WTC11 (cell line): ENCODE measurements at places on chromosomes 5 and 9. TPM values are rescaled to one million over a fixed set of nuclear protein-coding genes. Genes with fewer than 3 reads are reported as not detected.

DNA sequence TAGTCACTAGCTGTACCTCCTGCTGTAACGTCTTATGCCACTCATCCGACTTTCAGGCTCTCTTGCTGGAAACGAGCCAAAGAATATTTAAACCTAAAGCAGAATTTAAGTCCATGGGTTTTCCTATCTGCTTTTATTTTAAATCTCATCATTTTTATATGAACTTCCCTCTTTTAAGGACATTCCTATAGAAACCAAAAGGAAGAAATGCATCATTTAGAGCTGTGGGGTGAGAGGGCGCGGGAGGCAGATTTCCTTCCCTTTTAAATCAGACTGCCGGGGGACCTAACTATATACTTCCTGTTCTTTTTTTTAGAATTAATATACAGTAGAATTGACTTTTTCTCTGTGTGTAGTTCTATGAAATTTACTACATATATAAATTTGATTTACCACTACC, 468.8 kb downstream of the BNC2 start:
- H3K27ac ChIP-seq = no peak overlapping the region
- H3K36me3 ChIP-seq = no peaks in the 10 kb centered on the region
- no peaks in the 10 kb centered on the region for H3K27me3 ChIP-seq
- no peak for DNase-seq

DNA sequence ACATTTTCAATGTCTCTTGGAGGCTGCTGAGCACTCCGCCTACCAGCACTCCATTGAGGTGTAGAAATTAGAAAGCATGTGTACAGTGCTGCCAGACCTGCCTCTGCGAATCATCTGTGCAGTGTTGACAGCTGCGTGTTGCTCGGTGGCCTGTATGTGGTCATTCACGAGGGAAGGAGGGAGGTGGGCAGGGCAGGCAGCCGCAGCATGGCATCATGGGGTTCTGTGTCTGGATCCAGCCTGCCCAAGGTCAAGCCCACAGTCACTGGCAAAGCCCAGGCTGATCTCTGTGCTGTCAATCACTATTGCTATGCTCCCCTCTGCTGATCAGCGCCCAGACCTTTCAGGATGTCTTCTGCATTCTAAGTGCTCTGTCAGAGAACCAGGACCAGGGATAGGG, 8.0 kb upstream of the PDZD2 start:
- no peak overlapping the region for H3K27ac ChIP-seq
- no peak overlapping the region for H3K4me3 ChIP-seq
- no peaks in the 10 kb centered on the region for H3K27me3 ChIP-seq
- DNase-seq = no peak

- peaks cover 17% of the 10 kb centered on the region for H3K4me1 ChIP-seq
- no peak overlapping the region for H3K4me3 ChIP-seq
- no peak overlapping the region for H3K27ac ChIP-seq
- no peak for DNase-seq
- H3K36me3 ChIP-seq = peaks cover 50% of the 10 kb centered on the region
These were observed 62.4 kb downstream of the DROSHA start for GRCh38 chr5:31469466-31469865.

- DNase-seq = peak; percentile 74
- peaks cover 52% of the 10 kb centered on the region for H3K27me3 ChIP-seq
- H3K4me1 ChIP-seq = peaks cover 44% of the 10 kb centered on the region
- H3K36me3 ChIP-seq = no peaks in the 10 kb centered on the region
These were observed 23.4 kb downstream of the C9orf50 start for GRCh38 chr9:129597355-129598088.

DNA sequence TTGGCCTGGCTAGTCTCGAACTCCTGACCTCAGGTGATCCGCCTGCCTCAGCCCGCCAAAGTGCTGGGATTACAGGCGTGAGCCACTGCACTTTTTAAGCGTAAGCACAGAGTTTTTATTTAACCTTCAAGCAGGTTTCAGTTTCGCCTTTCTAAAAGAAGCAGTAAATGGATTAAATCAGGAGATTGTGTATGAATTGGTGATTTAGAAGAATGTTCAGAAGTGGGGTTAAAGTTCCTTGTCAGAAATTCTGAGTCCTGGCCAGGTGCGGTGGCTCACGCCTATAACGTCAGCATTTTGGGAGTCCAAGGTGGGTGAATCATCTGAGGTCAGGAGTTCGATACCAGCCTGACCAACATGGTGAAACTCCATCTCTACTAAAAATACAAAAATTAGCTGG, 12.2 kb downstream of the HSPA4 start:
- peaks cover 27% of the 10 kb centered on the region for H3K4me1 ChIP-seq
- peaks cover 44% of the 10 kb centered on the region for H3K36me3 ChIP-seq
- H3K27ac ChIP-seq = no peak overlapping the region
- DNase-seq = no peak

GRCh38 chr9:71655141-71655540, 113.2 kb downstream of the CEMIP2 start:
- no peaks in the 10 kb centered on the region for H3K4me1 ChIP-seq
- no peak overlapping the region for H3K4me3 ChIP-seq
- H3K36me3 ChIP-seq = no peaks in the 10 kb centered on the region

DNA sequence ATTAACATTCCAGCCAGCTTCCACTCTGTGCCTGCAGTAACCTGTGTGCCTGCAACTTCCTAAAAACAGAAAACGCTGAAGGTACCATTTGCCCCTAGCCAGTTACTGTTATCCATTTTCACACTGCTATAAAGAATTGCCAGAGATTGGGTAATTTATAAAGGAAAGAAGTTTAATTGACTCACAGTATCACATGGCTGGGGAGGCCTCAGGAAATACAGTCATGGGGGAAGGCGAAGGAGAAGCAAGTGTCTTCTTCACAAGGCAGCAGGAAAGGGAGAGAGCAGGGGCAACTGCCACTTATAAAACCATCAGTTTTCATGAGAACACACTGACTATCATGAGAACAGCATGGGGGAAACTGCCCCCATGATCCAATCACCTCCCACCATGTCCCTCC, 31.2 kb downstream of the PTCD2 start:
- H3K4me1 ChIP-seq = no peaks in the 10 kb centered on the region
- no peaks in the 10 kb centered on the region for H3K27me3 ChIP-seq
- H3K4me3 ChIP-seq = no peak overlapping the region
- no peak for DNase-seq
- peaks cover 3% of the 10 kb centered on the region for H3K36me3 ChIP-seq

GRCh38 chr9:80866576-80867227, 822.6 kb downstream of the TLE1 start:
- peaks cover 19% of the 10 kb centered on the region for H3K36me3 ChIP-seq
- no peaks in the 10 kb centered on the region for H3K27me3 ChIP-seq
- H3K4me1 ChIP-seq = no peaks in the 10 kb centered on the region

GRCh38 chr9:109775516-109775915, 4.5 kb upstream of the PALM2AKAP2 start:
- H3K36me3 ChIP-seq = no peaks in the 10 kb centered on the region
- DNase-seq = no peak
- no peak overlapping the region for H3K27ac ChIP-seq
- peaks cover 24% of the 10 kb centered on the region for H3K4me1 ChIP-seq
- peaks cover 30% of the 10 kb centered on the region for H3K27me3 ChIP-seq

GRCh38 chr9:127451858-127452656, 747 bp downstream of the LRSAM1 start:
- H3K4me3 ChIP-seq = peak overlapping the region; percentile 97
- peak overlapping the region; percentile 99 for H3K27ac ChIP-seq
- DNase-seq = peak; percentile 41
- peaks cover 54% of the 10 kb centered on the region for H3K36me3 ChIP-seq

- peaks cover 16% of the 10 kb centered on the region for H3K36me3 ChIP-seq
- H3K4me1 ChIP-seq = peaks cover 18% of the 10 kb centered on the region
- DNase-seq = no peak
- no peaks in the 10 kb centered on the region for H3K27me3 ChIP-seq
- no peak overlapping the region for H3K4me3 ChIP-seq
- H3K27ac ChIP-seq = no peak overlapping the region
These were observed 1137.8 kb downstream of the CDH18 start for GRCh38 chr5:18850216-18850615.

- H3K4me3 ChIP-seq = no peak overlapping the region
- no peaks in the 10 kb centered on the region for H3K27me3 ChIP-seq
- no peak overlapping the region for H3K27ac ChIP-seq
- no peaks in the 10 kb centered on the region for H3K36me3 ChIP-seq
These were observed 49.7 kb downstream of the ACTBL2 start for GRCh38 chr5:57432876-57433275.

DNA sequence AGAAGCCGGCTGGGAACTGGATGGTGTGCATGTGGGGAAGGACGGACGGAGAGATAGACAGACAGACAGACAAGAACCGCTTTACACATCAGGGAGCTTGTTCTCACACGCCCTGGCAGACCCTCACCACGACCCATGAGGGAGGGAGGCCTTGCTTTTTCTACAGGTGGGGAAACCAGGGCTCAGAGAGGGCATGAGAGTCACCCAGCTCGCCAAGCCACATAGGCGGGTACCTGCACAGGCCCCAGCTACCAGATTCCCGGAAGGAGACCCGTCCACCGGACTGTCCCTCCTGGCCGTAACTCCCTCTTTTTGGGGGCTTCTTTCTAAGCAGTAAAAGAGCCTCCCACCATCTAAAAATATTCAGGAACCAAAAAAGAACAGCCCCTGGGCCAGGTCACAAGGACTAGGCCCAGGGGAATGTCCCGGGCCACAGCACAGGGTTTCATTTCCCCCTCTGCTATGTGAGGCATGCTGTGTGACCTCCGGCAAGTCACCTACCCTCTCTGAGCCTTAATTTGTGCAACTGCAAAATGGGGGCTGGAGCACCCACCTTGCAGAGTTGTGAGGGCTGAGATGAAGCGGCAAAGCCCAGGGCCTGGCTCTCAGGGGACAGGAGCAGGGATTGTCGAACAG, 84.4 kb upstream of the SARDH start:
- peaks cover 47% of the 10 kb centered on the region for H3K4me1 ChIP-seq
- no peak for DNase-seq
- no peaks in the 10 kb centered on the region for H3K36me3 ChIP-seq
- no peak overlapping the region for H3K4me3 ChIP-seq
- no peaks in the 10 kb centered on the region for H3K27me3 ChIP-seq

DNA sequence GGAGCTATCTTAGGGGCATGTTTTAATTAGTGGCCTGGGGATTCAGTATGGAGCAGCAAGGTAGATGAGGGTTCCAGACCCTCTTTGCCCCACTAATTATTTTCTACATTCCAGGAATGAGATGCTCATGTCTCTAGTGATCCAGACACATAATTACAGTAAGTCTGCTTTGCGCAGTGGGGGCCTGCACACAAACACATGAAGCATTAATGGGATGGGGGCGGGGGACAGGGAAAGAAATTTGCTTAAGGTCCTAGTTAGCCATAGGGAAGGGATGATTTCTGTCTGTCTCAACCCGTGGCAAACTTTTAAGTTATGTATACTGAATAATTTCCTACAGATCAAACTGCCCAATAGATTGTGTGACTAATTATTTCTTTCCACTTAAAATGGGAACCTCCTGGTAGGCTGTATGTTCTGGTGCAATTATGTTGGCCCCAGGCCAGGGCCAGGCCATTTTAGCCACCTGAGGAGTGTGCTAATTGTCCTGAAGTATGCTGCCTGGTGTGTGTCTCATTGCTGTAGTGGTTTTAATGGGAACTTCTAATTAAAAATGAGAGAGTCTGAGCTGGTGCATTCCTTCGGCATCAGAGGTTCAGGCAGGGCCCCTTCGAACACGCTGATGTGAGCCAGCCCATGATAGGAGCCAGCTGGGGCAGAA, 134.4 kb downstream of the PTTG1 start:
- no peaks in the 10 kb centered on the region for H3K36me3 ChIP-seq
- H3K4me1 ChIP-seq = no peaks in the 10 kb centered on the region
- DNase-seq = no peak
- H3K27me3 ChIP-seq = no peaks in the 10 kb centered on the region

GRCh38 chr5:141490271-141490670, 1.4 kb downstream of the PCDHGC5 start:
- peaks cover 54% of the 10 kb centered on the region for H3K4me1 ChIP-seq
- no peak for DNase-seq
- H3K4me3 ChIP-seq = no peak overlapping the region
- no peak overlapping the region for H3K27ac ChIP-seq
- H3K27me3 ChIP-seq = peaks cover 73% of the 10 kb centered on the region
- peaks cover 16% of the 10 kb centered on the region for H3K36me3 ChIP-seq

DNA sequence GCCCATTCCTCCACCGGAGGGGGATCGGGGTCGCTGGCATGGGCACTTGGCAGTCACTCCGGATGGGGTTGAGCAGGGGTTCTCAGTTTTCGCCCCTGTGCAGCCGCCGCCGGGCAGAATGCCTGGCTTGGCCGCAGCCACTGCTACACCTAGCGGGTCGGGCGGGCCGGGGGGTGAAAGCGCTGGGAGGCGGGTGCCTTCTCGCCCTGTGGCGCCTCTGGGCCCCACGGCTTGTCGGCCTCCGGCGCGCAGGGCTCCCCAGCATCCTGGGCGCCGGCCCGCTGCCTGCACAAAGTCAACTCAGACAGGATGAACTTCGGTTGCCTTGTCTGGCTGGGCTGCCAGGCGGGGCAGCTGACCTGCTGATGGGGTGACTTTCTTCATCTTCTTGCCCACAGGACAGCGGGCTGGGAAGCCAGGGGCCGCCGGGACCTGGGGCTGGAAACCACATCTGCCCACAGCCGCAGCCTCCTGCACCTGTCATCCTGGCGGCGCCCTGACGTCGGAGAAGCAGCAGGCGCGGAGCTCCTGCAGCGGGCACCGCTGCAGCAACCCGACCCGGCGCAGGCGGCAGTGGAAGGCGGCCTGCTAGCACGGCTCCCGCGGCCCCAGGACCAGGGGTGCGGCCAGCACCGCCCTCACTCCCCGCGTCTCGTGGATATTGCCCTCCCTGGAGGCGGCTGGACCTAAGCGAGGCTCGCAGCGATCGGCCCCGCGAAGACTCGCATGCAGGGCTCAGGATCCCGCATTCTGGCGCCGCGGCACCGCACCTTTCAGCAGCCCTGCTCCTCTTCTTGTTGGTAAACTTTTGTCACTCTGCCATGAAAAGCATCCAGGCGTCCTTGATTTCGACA, 1.3 kb upstream of the ANKRD18A start:
- H3K36me3 ChIP-seq = peaks cover 19% of the 10 kb centered on the region
- H3K4me1 ChIP-seq = peaks cover 12% of the 10 kb centered on the region
- H3K27me3 ChIP-seq = peaks cover 46% of the 10 kb centered on the region
- H3K27ac ChIP-seq = no peak overlapping the region

GRCh38 chr5:108940506-108940905, 192.8 kb downstream of the FER start:
- H3K4me3 ChIP-seq = no peak overlapping the region
- H3K27me3 ChIP-seq = no peaks in the 10 kb centered on the region
- no peaks in the 10 kb centered on the region for H3K36me3 ChIP-seq

GRCh38 chr5:174972291-174972690, 247.9 kb downstream of the MSX2 start:
- H3K27me3 ChIP-seq = no peaks in the 10 kb centered on the region; the same call in 1 of the 2 replicates
- no peak overlapping the region for H3K4me3 ChIP-seq
- peaks cover 11% of the 10 kb centered on the region for H3K4me1 ChIP-seq
- H3K36me3 ChIP-seq = peaks cover under 1% of the 10 kb centered on the region

- no peaks in the 10 kb centered on the region for H3K27me3 ChIP-seq
- peaks cover 21% of the 10 kb centered on the region for H3K36me3 ChIP-seq
- H3K27ac ChIP-seq = peak overlapping the region; percentile 100
- H3K4me3 ChIP-seq = peak overlapping the region; percentile 95
- DNase-seq = no peak
- peaks cover 29% of the 10 kb centered on the region for H3K4me1 ChIP-seq
These were observed 561 bp downstream of the SEC61B start for GRCh38 chr9:99222416-99223270.

FUT7 gene
- total RNA-seq = not detected in 3 replicates

DEPDC1B gene
- total RNA-seq = 47.2 to 55.1 TPM (median 50.5 TPM) in 3 replicates

UBAC1 gene
- 46.4 to 55.6 TPM (median 53.3 TPM) in 3 replicates for total RNA-seq

CER1 gene
- total RNA-seq = 2.4 to 4.1 TPM (median 3.7 TPM) in 3 replicates

KCNV2 gene
- not detected in 3 replicates for total RNA-seq

PCDHB14 gene
- total RNA-seq = 2.6 to 3.5 TPM (median 2.8 TPM) in 3 replicates
